ENCODE measurements at places on chromosomes 3 and 15. TPM values are rescaled to one million over a fixed set of nuclear protein-coding genes. Genes with fewer than 3 reads are reported as not detected.

DNA sequence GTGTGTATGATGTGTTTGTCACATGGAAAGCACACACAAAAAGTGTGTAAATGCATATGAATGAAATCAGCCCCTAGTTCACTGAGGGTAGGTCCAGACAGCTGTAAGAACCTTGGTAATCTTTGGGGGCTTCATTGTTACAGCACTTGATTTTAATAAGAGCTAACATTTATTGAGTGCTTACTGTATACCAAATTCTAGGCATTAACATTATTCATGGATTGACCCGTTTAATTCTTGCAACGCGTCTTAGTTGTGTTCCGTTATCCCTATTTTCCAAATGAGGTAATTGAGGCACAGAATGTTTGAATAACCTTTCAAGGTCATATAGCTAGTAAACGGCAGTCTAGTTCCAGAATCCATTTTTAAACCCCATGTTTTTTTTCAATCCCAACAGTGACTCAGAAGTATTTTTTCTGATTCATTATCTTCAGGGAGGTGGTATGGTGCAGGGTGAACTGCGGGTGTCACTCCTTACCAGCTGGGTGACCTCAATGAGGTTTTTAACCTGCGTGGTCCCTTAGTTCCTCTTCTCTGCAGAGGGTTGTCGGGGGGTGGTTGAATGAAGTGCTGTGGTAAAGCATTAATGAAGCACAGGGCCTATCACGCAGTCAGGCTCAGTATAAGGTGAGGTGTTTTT lies 14.2 kb downstream of the RAB8B start:
- peaks cover 69% of the 10 kb centered on the region for H3K4me1 ChIP-seq
- peaks cover 2% of the 10 kb centered on the region for H3K36me3 ChIP-seq
- no peak overlapping the region for H3K27ac ChIP-seq

GRCh38 chr3:83224101-83224868 lies 1462.8 kb upstream of the GBE1 start:
- no peaks in the 10 kb centered on the region for H3K27me3 ChIP-seq
- DNase-seq: no peak
- H3K4me3 ChIP-seq: no peak overlapping the region
- no peak overlapping the region for H3K27ac ChIP-seq

DNA sequence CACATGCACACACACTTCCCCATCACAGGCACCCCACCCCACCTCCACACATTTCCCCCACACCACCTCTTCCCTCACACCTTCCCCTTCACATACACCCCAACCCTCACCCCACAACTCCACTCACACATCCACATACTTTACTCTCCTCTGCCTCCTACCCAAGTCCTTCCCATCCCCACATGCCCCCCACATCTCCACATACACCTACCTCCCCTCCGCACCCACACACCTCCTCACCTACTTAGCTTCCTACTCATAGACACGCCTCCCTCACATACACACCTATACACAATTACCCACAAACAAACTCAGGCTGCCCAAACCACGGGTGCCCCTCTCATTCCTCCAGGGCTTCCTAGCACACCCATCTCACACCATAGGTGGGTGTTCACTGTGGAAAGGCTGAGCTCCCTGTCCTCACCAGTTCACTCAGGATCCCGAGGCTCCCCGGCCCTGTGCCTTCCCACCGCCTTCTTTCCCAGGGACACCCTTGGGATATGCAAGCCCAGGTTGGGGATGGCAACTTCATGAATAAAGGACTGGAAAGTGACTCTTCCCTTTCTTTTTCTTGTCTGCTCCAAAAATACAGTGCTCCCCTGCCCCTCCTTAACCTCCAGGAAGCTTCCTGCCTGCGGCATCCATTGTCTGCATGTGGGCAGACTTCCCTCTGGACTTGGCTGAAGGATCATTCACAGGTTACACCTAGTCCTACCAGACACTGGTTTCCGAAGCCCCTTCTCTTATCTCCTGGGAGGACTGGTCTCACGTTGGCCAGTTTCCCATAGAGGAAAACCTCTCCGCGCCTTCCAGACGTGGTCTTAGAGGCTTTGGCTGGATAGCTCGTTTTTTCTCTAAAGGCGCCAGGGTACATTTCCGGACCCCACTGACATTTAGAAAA lies 61.5 kb downstream of the SLCO2A1 start:
- no peak overlapping the region for H3K4me3 ChIP-seq
- DNase-seq: no peak
- no peaks in the 10 kb centered on the region for H3K27me3 ChIP-seq
- H3K36me3 ChIP-seq: no peaks in the 10 kb centered on the region
- no peaks in the 10 kb centered on the region for H3K4me1 ChIP-seq

DNA sequence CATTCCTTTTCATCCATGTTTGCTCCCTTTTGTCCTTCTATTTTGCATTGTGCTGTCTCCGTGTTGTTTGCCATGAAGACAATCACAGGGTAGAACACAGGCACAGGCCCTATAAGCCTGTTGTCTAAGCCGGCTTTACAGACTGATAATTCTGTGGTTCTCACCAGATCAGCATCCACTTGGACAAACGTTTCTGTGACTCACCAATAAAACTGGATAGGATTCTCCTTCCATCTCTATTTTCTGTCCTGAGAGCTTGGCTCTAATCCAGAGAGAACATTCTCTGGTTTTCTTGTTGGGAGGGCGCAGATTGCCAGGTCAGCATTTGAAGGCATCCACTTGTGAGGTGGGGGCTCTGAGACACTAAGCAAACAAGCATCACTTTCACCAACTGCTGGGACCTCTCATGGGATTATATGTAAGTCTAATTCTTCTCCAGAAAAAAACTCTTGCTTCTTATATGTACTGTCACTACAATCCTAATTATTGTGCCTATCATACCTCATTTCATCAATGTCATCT lies 101.6 kb downstream of the ERC2 start:
- no peak overlapping the region for H3K4me3 ChIP-seq
- H3K4me1 ChIP-seq: no peaks in the 10 kb centered on the region
- no peaks in the 10 kb centered on the region for H3K36me3 ChIP-seq
- no peak overlapping the region for H3K27ac ChIP-seq
- no peak for DNase-seq

- no peak overlapping the region for H3K4me3 ChIP-seq
- no peak overlapping the region for H3K27ac ChIP-seq
- no peaks in the 10 kb centered on the region for H3K4me1 ChIP-seq
Measured at GRCh38 chr3:32352563-32352962, 39.1 kb upstream of the CMTM7 start.

GRCh38 chr15:100245855-100246254 lies 95.9 kb downstream of the ADAMTS17 start:
- H3K36me3 ChIP-seq: no peaks in the 10 kb centered on the region
- no peak overlapping the region for H3K27ac ChIP-seq
- no peaks in the 10 kb centered on the region for H3K27me3 ChIP-seq
- no peak overlapping the region for H3K4me3 ChIP-seq
- DNase-seq: no peak

DNA sequence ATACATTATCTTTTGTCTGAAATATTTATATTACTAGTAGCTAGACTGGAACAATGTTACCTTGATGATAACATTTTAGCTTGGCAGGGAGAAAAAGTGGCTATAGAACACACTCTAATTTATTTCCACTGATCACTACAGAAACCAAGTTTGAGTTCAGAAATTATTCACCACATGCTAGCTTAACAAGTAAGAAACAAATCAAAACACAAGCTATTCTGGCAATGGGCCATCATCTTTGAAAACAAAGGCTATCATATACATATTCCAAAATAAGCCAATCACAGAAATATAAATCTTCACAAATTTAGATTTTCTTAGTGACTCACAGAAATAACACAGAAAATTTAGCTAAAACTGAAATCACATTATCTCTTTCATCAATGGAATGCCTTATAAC lies 17.1 kb downstream of the AQR start:
- H3K36me3 ChIP-seq: peaks cover 46% of the 10 kb centered on the region
- no peaks in the 10 kb centered on the region for H3K4me1 ChIP-seq
- DNase-seq: no peak
- H3K4me3 ChIP-seq: no peak overlapping the region
- no peaks in the 10 kb centered on the region for H3K27me3 ChIP-seq

- DNase-seq: no peak
- no peak overlapping the region for H3K4me3 ChIP-seq
- H3K27me3 ChIP-seq: no peaks in the 10 kb centered on the region
Measured at GRCh38 chr3:159273070-159273469, 471.2 kb downstream of the MFSD1 start.

DNA sequence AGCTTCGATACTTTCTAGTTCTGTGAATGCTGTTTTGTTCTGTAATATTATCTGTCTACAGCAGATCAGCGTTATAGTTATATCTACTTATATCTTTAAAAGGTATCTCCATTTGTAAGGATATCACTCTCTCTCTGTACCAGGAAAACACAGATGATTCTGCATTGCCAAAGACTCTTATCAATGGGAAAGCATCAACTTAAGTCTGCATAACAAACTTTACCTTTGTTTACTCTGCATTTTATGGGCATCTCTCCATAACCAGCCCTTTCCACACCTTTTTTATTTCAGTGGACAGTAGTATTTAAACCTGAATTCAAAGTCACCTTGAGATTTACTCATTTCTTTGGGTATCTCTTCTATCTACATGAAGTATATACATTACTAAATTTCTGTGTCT lies 238.7 kb upstream of the GRM7 start:
- no peak for DNase-seq
- no peaks in the 10 kb centered on the region for H3K4me1 ChIP-seq
- no peaks in the 10 kb centered on the region for H3K27me3 ChIP-seq
- H3K4me3 ChIP-seq: no peak overlapping the region

DNA sequence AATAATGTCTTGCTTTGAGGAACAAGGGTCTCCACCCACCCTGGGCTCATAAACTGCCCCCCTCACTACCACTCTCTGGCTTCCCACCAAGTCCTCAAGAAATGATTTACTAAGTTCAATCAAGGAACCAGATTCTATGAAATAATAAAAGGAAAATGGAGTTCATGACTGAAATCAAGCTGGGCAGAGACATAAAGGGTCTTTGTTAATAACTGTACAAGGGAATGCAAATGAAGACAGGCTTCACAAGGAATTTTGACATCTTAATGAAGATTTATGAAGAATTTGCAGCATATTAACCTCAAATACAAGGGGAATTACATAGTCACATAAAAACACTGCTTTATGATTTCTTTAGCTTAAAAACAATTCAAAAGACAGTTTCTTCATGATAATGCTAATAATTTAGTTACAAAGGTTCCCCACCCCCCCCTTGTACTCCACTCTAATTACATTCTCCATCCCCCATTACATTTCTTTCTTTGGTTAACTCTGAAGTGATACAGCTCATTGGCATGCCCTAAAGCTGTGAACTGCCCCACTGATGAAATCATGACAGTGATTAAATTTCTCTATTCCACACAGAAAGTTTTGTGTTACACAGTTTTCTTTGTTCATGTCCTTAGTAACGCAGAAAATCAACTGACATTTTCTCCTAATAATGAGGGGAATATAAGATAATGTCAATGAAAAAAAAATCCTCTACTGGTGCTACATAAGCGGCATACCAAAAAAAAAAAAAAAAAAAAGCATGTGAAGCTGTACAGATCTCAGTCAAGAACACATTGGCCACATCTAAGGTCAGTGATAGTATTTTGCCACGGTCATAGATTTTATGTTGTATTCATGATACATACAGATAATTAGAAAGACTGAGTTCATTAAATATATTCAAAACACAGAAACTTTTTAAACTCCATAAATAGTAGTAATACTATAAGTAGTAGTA lies 54.4 kb downstream of the WWTR1 start:
- no peak overlapping the region for H3K27ac ChIP-seq
- no peaks in the 10 kb centered on the region for H3K4me1 ChIP-seq
- H3K36me3 ChIP-seq: no peaks in the 10 kb centered on the region
- no peak overlapping the region for H3K4me3 ChIP-seq
- no peak for DNase-seq
- no peaks in the 10 kb centered on the region for H3K27me3 ChIP-seq

- DNase-seq: no peak
- peaks cover 11% of the 10 kb centered on the region for H3K27me3 ChIP-seq
- H3K4me3 ChIP-seq: no peak within 1 kb of the TSS
- H3K36me3 ChIP-seq: no peaks in the 10 kb centered on the region
- H3K27ac ChIP-seq: no peak within 1 kb of the TSS
- peaks cover 11% of the 10 kb centered on the region for H3K4me1 ChIP-seq
Measured at GRCh38 chr3:138114988-138115971, at the start of gene DZIP1L. Gene DZIP1L, minus strand, starts transcription at chr3:138115608. Its CDS starts 11,637 bp downstream, at chr3:138103971.

DNA sequence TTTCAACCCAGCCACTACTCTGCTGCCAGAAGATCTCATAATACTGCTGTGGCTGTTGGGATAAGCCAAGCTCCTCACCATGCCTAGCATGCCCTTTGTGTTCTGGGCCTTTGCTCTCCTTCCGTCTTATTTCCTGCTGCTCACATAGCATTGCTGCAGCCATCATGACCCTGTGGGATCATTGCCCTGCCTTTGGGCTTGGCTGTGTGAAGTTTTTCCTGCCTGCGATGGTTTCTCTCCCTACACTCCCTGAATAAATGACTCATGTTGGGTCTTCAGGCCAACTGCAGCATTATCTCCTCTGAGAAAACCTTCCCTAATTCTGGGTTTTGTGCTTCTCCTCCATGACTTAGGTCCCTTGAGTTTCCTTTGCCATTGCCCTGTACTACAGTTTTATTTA lies 20.8 kb upstream of the TRA2B start:
- no peaks in the 10 kb centered on the region for H3K36me3 ChIP-seq
- H3K4me1 ChIP-seq: no peaks in the 10 kb centered on the region
- DNase-seq: no peak
- no peak overlapping the region for H3K4me3 ChIP-seq

DNA sequence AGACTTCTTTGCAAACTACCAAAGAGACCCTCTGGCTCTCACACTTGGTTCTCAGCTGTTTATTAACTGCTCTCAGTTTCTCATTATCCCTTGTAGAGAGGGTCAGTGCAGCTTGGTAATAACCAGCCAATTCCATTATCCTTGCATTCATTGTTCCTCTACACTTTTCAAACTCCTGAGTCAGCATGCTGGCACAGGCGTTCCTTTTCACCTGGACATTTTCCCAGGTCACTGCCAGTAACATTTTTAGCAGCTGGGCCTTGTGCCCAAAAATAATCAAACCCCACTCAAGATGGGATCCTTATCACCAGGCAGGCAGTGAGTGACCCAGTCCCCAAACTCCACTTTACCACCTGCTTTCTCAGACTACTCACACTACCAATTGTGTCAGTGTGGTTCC lies 4.8 kb upstream of the SUMF1 start:
- no peaks in the 10 kb centered on the region for H3K36me3 ChIP-seq
- H3K4me1 ChIP-seq: peaks cover 4% of the 10 kb centered on the region
- no peak overlapping the region for H3K27ac ChIP-seq
- peaks cover 12% of the 10 kb centered on the region for H3K27me3 ChIP-seq
- H3K4me3 ChIP-seq: no peak overlapping the region

GRCh38 chr15:97903971-97904572 lies 56.4 kb upstream of the ARRDC4 start:
- H3K36me3 ChIP-seq: no peaks in the 10 kb centered on the region
- H3K4me1 ChIP-seq: no peaks in the 10 kb centered on the region
- no peak for DNase-seq
- no peak overlapping the region for H3K27ac ChIP-seq
- no peaks in the 10 kb centered on the region for H3K27me3 ChIP-seq
- H3K4me3 ChIP-seq: no peak overlapping the region

The LINGO1 gene
- polyA plus RNA-seq: not detected

The PP2D1 gene
- 0.20 TPM for polyA plus RNA-seq

The AHSG gene
- not detected for polyA plus RNA-seq

The ADPRH gene
- polyA plus RNA-seq: 12.1 TPM

The ARPP21 gene
- polyA plus RNA-seq: not detected

The SNURF gene
- polyA plus RNA-seq: 38.1 TPM

The UROC1 gene
- not detected for polyA plus RNA-seq

The GOLGA8S gene
- polyA plus RNA-seq: not detected

The CELF6 gene
- not detected for polyA plus RNA-seq

The GOLGA8M gene
- polyA plus RNA-seq: not detected
